ENCODE measurements at places on chromosomes 12 and 14.

GRCh38 chr14:78486081-78486480 is 315.9 kb downstream of the NRXN3 start:
- DNase-seq = no peak

GRCh38 chr14:71648725-71649124 is 283.5 kb upstream of the RGS6 start:
- no peak for DNase-seq

DNA sequence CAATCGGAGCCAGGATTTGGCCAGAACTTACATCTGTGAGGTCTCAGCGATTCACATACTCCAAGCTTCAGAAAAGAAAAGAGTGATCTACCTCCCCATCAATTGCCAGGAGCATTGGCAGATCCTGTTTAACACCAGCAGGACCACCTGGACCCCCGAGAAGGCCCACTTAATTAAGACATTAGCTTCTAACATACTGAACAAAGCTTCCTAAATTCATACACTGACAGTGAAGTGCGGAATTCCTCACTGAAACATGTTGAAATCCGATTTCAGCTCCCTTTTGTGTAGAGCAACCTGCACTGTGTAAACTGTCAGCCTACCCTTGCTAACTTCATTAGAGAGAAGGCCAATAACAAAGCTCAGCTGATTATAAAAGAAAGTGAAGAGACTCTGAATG is 274.0 kb downstream of the NOVA1 start:
- no peak for DNase-seq

DNA sequence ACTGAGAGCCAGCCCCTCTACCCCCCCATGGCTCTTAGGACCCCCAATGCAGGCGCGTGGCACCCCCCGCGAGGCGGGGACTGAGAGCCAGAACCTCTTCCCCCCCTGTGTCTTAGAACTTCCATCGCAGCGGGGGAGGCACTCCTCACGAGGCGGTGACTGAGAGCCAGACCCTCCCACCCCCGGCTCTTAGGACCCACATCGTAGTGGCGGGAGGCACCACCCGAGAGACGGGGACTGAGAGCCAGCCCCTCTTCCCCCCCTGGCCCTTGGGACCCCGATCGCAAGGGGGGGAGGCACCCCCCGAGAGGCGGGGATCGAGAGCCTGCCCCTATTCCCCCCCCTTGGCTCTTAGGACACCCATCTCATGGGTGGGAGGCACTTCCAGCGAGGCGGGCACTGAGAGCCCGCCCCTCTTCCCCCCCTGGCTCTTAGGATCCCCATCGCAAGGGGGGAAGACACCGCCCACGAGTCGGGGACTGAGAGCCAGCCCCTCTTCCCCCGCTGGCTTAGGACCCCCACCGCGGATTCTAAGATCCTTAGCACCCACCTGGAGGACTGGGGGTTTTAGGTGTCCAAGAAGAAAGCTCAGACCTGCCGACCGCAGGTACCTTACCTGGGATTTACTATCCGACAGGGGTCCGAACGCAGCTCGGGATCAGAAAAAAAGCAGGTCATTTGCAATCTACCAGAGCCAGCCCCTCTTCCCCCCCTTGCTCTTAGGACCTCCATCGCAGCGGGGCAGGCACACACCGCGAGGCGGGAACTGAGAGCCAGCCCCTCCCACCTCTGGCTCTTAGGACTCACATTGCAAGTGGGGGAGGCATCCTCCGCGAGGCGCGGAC is 44.9 kb downstream of the DDX11 start:
- DNase-seq = no peak

DNA sequence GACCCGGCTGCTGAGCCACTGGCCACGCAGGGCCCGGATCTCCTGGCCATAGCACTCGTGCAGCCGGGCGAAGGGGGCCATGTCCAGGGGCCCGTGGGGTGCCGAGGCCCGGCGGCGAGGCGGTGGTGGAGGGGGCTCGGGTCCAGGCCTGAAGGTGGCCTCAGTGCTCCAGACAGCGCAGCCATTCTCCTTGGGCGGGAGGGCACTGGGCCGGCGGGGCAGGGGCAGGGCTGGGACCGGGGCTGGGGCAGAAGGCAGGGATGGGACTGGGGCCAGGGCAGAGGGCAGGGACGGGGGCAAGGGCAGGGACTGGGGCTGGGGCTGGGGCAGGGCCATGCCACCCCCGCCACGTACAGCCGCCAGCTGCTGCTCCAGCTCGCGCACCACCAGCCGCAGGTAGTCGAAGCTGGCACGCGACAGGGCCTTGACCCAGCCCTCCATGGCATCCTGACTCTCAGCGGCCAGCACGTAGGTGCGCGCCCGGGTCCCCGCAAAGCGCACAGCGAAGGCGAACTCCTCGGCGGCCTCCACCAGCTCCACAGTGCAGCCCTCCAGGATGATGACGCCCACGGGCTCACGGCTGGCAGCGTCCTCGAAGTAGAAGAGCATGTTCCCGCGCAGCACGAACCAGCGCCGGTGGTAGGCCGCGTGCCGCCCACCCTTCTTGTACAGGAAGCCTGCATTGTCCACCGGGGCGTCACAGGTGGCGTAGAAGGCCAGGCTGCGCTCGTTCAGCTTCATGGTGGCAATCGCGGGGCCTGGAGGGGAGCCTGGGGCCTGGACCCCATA is 6.0 kb downstream of the PHETA1 start:
- DNase-seq = no peak

- no peak for DNase-seq
Observed at GRCh38 chr14:20409226-20409625, 4.1 kb downstream of the TEP1 start.

DNA sequence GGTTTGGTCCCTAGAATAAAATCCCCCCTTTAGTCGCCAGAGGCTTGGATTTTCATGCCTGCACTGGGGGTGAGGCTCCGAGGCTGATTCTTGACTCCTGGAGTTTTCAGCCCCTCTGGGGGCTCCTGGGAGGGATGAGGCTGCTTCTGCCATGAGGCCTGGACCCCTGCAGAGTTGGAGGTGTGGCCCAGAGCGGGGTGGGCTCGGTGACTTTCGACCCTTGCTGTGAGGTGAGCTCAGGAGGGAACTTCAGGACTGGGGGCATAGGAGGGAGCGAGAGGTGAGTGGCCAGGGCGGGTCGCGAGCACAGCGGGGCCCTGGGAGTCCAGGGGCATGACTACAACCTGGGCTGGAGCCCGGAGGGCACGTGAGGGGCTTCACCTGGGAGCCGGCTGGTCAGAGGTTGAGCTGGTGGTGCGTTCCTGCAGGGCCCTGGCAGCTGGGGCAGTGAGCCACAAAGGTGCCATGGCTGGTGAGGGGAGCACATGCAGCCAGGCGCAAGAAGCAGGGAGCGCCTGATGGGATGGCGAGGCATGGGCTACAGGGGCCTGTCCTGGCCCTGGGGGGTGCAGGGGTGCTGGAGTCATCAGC is 168.2 kb downstream of the KIF26A start:
- DNase-seq = no peak

DNA sequence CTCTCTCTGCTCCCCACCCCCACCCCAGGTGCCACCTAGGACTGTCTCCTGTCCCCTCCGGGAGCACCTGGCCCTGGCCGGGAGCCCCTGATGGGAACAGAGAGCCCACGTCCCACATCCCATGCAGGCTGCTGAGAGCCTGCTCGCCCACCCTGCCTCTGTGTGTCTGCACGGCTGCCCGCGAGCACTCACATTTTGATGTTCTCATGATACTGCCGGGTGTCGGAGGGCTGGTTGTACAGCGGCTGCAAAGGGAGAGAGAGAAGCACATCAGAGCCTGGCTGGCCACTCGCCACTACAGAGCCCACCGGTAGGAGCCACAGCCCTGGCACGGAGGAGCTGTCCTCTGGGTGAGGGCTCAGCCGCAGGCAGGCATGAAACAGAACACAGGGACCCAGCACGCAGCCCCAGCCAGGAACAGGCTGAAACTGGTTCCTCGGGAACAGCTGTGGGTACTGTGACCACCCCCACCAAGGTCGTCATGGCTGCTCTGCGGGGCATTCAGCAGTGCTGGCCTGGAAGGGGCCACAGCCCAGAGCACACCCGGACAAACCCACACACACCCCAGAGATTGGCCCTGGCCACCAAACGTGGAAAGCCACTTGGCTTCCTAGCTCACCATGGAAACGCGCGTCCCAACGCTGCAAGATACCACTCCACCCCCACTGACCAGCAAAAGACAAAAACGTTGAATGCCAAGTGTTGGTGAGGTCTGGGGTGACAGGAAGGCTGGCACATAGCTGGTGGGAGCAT is 117.6 kb downstream of the NCOR2 start:
- DNase-seq = no peak

- no peak for DNase-seq
Observed at GRCh38 chr12:51521554-51522276, 69.3 kb upstream of the SCN8A start.

DNA sequence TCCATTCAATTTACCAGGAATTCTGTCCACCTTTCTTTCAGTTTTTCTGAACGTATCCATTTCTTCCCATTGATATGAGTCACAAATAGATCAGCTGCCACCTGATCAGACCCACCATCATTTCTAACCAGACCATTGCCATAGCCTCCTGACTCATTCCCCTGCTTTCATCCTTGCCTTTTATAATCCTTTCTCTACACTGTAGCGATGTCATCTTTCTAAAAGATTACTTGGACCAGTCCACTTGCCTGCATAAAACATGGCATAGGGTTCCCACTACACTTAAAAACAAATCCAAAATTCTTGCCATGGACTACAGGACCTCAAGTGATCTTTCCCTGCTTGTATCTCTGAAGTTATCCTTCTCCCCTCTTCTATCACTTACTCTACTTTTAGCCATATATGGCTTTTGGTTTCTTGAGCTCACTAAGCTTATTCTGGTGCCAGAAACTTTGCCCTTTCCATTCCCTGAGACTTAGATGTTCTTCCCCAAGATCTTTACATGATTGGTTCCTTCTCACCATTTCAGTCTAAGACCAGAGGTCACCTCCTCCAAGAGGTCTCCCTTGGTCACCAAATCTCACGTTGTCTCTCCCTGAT is 149.5 kb upstream of the KRR1 start:
- DNase-seq = no peak

DNA sequence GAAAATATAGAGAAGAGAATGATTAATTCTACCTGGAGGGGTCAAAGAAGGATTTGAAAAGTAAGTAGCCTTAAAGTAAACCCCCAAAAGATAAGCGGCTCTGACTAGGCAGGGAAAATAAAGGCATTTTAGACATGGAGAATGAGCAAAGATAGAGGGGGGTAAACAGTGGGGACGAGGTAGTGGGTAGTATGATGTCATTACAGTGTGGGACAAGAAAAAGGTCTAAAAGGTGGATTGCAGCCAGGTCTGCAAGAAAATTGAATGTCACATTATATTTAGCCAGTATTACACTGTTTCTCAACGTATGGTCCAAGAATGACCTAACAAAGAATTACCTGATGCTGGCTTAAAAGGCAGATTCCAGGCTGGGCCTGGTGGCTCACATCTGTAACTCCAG is 55.8 kb upstream of the CIT start:
- DNase-seq = no peak

DNA sequence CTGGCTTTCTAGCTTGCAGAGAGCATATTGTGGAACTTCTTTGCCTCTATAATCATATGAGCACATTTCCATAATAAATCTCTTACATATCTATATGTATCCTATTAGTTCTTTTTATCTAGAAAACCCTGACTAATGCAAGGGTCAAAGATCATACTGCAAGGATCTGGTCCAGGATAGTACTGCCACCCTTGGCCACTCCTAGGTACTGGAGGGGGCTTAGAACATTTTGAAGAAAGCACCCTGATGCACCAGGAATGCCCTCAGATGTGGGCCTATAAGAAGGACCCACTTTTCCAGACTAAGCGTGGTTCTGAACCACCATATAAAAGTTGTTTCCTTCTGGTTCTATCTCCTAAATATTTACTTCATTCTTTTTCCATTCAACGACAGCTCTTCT is 14.6 kb downstream of the ATXN7L3B start:
- DNase-seq = no peak

DNA sequence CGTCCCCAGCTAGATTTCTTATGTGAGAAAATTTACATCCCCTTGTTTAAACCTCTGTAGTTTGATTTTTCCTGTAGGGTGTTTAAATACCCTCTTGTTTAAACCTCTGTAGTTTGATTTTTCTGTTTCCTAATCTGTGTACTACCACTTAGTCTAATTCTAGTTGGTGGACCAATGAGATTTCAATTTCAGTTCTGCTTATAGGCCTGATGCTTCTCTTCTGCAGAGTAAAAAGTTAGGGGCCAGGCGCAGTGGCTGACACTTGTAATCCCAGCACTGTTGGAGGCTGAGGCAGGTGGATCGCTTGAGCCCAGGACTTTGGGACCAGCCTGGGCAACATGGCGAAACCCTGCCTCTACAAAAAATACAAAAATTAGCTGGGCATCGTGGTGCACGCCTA is 11.5 kb downstream of the UBC start:
- DNase-seq = no peak

DNA sequence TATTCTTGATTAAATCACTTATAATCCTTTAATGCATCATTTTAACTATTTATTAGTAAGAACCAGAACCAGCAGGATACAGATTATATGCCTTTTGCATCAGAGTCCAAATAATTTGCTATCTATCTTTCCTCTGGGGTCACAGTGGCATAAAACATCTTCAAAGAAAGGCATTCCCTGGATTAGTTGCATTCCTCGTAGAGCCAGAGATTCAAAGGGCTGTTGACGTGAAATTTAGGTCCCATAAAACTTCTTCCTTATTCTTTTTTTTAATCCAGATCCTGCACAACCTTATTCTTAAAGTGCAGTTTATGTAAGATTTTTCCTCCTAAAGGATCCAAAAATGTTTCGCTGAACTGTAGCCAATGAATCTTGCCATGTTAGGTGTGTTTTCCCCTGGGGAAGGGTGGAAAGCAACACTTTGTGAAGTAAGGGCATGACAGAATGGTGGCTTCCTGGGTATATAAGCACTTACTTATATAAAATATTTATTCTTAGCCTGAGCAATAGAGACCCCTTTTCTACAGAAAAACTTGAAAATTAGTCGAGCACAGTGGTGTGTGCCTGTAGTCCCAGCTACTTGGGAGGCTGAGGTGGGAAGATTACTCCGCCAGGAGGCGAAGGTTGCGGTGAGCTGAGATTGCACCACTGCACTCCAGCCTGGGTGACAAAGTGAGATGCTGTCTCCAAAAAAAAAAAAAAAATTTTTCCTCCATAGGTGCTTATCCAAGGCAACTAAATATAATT is 208.7 kb downstream of the PCNX1 start:
- no peak for DNase-seq

DNA sequence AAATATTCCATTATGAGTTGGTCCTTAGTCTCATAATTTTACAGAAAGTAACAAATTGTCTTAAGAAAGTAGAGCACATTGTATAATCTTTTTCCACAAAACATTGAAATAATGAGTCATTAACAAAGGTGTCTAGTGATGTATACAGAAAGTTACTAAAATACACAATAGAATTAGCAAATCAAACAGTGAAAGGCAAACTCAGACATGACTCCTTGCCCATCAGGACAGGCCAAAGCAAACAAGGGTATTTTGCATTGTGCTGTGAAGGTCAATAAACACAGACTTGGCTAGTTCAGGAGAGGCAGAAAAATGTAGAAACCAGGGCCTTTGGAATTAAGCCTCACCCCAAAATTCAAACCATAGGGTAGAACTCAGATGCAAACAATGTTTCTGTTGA is 37.3 kb downstream of the SIX4 start:
- no peak for DNase-seq

- no peak for DNase-seq
Observed at GRCh38 chr12:88367231-88367630, 213.0 kb downstream of the KITLG start.

Data from inflammatory macrophage (primary cell).